ENCODE measurements at places on chromosomes 5 and 9. TPM values are rescaled to one million over a fixed set of nuclear protein-coding genes. Genes with fewer than 3 reads are reported as not detected.
A peak's percentile ranks its signal among the peaks of the same experiment; 100 is the strongest.

- DNase-seq = no peak
- no peaks in the 10 kb centered on the region for H3K4me1 ChIP-seq
- H3K27ac ChIP-seq = no peak overlapping the region
- peaks cover 20% of the 10 kb centered on the region for H3K27me3 ChIP-seq
- H3K4me3 ChIP-seq = no peak overlapping the region
Measured at GRCh38 chr9:37692622-37693221, 42.0 kb downstream of the FRMPD1 start.

DNA sequence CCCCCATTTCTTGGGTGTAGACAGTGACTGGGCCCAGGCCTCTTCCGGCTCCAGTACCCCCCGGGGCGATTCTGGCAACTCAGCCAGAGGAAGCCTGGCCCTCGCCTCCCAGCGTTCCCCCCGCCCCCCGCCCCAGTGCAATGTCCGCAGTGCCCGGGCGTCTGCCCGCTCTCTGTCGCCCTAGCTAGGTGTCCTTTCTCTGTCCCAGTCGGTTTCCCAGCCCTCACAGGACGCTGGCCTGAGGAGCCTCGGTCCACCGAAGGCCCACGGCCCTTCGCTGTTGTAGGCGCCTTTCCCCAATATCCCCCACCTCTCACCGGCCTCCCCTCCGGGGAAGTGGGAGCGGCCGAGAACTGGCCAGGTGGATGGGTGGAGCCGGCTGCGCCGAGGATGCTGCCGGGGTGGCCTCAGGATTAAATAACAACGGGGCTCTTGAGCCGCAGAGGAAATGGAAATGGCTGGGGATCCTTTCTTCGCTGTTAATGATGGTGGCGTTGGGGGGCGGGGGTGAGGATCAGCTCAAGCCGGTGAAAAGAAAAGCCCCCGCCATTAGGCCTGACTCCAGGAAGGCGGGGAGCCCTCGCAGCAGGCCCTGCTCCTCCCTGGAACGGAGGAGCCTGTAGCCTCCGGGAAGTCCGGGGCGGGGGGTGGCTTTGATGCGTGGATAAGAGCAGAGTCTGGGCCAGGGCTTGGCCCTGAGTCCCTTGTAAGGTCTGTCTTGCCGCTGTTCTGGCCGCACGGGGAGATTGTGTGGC is 1.1 kb upstream of the SPRY4 start:
- peak; percentile 88 for DNase-seq
- H3K4me3 ChIP-seq = peak overlapping the region; percentile 98
- peaks cover 55% of the 10 kb centered on the region for H3K36me3 ChIP-seq
- H3K27me3 ChIP-seq = no peaks in the 10 kb centered on the region
- peaks cover 36% of the 10 kb centered on the region for H3K4me1 ChIP-seq
- H3K27ac ChIP-seq = peak overlapping the region; percentile 92

GRCh38 chr5:31054453-31054852 is 139.0 kb upstream of the CDH6 start:
- H3K36me3 ChIP-seq = peaks cover 3% of the 10 kb centered on the region
- H3K27ac ChIP-seq = no peak overlapping the region
- no peak for DNase-seq
- peaks cover 11% of the 10 kb centered on the region for H3K4me1 ChIP-seq
- H3K27me3 ChIP-seq = no peaks in the 10 kb centered on the region

C5orf58 gene
- total RNA-seq = not detected

Data from Calu3 (cell line).